Stimulated activated CD8-positive, alpha-beta memory T cell treated with anti-CD3 and anti-CD28 coated beads, Interleukin-7, amount 100 ng/mL, for 1 hour (primary cell): ENCODE measurements at places on chromosomes 6 and 20.

DNA sequence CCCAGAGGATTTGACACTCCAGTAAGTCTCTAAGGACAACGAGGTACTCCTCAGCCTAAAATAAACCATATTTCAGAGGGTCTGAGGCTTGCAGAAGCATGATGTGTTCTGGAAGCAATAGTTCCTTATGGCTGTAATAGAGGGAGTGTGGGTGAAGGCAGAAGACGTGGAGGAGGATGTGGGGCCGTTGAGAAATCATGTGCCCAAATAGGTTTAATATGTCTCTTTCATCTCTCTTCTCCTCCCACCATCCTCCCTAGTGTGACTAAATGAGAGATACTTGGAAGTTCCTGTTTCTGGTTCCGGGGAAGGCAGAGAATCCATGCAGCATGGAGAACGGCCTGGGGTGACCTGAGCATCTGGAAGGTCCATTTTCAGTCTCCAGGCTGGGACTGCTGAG lies 174.0 kb upstream of the RSPO3 start:
- no peak for DNase-seq

- peak; percentile 38 for DNase-seq
Measured at GRCh38 chr6:144013486-144013909, 5.4 kb upstream of the PLAGL1 start.

- DNase-seq: no peak
Measured at GRCh38 chr6:97292671-97293070, 9.7 kb upstream of the MMS22L start.

DNA sequence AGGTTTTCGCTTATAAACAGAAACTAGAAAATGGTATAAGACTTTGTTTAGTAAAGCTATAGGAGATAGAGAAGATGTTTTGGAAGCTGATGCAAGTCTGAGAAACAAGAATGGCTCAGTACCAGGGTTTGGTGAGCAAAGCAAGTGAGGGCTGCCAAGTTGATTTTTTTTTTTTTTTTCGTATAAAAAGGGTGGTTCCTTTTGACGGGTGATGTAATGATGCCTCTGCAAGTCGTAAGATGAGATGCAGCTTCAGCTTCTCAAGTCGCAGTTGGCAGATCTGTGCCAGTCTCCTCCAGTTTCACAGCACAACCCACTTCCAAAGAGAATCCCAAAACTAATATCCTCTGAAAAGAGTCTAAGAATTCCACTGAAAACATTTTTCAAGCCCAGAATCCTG lies 252.8 kb upstream of the CDH4 start:
- no peak for DNase-seq

GRCh38 chr6:50380406-50381098 lies 330.8 kb upstream of the DEFB112 start:
- no peak for DNase-seq

DNA sequence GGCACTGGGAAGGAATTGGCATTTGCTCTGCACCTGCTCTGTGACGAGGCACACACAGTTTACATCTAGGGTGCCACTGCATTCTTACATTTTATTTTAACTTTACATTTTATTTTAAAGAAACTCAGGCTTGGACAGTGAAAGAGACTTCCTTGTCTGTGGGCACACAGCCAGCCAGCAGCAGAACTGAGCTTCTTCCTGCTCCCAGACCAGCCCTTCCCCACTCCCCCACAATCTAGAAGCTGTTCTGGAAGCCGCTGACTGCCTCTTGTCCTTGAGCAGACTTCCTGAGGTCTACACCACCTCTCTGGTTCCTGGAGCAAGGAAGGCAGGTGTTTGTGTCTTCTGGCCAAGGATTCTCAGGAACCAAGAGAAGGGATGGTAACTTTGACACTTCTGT lies 27.9 kb upstream of the CD93 start:
- no peak for DNase-seq

DNA sequence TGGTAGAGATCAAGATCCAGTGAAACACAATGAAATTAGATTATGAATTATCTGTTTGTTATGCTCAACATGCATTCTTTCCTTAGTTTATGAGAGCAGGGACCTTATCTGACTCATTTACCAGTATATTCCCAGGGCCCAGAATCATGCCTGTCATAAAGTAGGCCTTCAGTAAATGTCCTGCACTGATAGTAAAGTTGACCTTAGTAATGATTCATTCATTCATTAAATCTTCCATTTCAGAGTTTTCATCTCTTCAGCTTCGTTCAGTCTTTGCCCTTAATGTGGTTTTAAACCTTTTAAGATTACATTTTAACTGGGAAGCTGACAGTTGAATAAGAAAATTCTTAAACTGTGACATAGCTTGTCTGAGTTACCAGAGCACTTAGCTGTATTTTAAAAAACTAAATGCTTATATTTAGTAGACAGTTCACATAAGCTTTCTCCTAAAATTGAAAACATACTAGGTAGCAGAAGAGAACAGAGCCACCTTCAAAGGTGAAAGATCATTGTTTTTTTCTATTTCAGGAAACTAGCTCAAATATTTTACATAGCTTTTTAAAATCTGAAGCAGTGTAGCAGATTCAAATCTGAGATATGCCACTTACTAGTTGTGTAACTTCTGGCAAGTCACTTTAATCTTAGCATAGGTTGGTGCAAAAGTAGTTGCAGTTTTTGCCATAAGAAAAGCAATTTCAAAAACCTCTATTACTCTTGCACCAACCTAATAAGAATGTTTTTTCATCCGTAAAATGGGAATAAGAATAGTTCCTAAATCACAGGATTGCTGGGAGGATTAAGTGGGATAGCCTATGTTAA lies 41.4 kb downstream of the MCM8 start:
- DNase-seq: no peak

GRCh38 chr6:31660381-31661261 lies at the start of gene C6orf47:
Gene C6orf47, minus strand, starts transcription at chr6:31660778. Its CDS starts 831 bp downstream, at chr6:31659947.
- DNase-seq: peak; percentile 57

GRCh38 chr6:166341977-166342348 lies 382 bp downstream of the SFT2D1 start:
- no peak for DNase-seq

DNA sequence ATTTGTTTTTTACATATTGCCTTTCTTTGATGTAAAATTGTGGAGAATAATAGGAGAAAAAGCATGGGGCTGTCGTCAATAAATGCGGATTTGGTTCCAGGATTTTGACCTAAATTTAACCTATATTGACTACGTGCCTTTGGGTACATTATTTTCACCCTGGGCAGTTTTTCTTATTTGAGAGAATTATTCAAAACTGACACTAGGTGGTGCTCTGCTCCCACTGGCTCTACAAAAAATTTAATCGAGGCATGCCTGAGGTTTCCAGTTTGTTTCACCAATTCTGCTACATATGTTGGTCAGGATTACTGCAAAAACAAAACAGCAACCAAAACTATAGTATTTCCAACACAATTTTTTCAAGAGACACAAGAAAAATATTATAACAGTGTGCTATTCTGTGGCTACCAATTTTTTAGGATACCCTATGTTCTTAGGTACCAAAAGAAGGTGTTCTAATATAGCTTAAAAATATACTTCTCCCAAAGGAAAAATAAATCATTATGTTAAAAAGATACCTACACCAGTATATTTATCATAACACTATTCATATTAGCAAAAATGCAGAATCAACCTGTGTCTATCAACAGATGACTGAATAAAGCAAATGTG lies 48.6 kb upstream of the FABP7 start:
- no peak for DNase-seq

- DNase-seq: no peak
Measured at GRCh38 chr6:3117912-3118352, 579 bp upstream of the BPHL start.

DNA sequence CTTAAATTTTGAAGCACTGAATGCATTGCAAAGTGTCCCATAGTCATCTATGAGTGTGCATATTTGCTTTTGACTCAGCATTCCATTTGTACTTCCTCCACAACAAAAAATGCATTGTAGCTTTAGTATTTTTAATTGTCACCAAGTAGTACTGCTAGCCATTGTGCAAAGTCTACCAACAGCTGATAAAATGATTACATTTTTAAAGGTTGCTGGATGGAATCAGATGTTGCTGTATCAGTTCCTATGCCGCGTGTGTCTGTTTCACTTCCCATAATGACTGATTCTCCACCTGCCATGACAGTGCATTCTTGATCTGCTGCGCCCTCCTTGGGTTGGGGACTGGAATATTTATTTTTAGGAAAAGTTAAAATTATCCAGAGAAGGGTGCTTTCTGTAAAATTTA lies 41.2 kb downstream of the SLX4IP start:
- DNase-seq: no peak

GRCh38 chr6:42147138-42147562 lies 4.7 kb upstream of the C6orf132 start:
- no peak for DNase-seq

DNA sequence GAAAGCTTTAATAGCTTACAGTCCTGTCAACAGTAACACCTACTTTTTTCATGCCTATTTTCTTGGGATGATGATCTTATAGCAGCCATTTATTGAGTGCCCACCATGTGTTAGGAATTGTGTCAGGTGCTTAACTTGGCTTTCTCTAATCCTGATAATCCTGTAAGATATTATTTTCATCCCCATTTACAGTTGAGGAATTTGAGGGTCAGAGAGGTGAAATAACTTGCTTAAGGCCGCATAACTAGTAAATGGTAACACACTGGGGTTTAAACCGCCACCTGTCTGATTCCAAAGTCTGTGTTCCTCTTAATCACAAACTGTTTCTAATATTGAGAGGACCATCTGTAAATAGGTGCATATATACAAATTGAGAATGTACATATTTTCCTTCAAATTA lies 55.5 kb downstream of the NCOA3 start:
- no peak for DNase-seq

GRCh38 chr20:36281785-36282380 lies 24.3 kb upstream of the DLGAP4 start:
- no peak for DNase-seq

GRCh38 chr20:35286077-35286898 lies 1.7 kb upstream of the EIF6 start:
- DNase-seq: no peak

GRCh38 chr6:42338744-42339222 lies 112.9 kb downstream of the TRERF1 start:
- no peak for DNase-seq

- DNase-seq: no peak
Measured at GRCh38 chr6:164534070-164534766, 775.2 kb downstream of the C6orf118 start.

GRCh38 chr6:3895312-3895653 lies 46.1 kb downstream of the FAM50B start:
- no peak for DNase-seq

DNA sequence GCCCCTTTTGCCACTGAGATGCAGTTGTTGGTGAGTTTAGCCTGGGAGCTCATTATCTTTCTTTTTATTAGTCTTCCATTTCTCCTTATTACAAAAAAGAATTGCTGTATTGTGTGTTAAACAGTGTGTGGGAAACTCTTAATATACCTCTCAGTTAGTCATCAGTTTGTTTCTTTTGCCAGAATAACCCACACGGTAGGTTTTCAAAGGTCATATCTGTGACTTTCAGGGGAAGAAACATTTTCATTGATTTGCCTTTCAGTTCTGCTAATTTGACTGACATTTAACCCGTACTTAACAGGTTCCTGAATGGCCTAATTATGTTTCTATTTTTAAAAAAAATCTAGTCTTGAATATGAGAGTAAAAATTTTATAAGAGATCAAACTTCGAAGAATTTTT lies 145.3 kb downstream of the KHDC1L start:
- DNase-seq: no peak

DNA sequence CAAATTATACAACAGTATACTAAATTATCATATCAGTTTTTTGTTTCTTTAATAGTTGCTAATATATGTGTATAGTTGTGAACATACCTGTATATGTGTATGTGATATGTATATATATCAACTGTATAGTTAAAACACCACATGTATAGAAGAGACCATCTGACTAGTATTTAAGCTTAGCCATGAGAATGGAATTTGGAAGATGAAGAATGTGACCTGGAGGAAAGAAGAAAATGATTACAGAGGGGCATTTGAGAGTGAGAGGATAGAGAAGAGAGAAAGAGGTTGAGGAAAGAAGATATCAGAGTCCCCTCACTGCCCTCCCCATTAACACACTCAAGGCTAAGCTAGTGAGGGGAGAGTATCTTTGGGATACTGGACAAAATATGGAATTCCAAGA lies 335.9 kb downstream of the BCKDHB start:
- no peak for DNase-seq

DNA sequence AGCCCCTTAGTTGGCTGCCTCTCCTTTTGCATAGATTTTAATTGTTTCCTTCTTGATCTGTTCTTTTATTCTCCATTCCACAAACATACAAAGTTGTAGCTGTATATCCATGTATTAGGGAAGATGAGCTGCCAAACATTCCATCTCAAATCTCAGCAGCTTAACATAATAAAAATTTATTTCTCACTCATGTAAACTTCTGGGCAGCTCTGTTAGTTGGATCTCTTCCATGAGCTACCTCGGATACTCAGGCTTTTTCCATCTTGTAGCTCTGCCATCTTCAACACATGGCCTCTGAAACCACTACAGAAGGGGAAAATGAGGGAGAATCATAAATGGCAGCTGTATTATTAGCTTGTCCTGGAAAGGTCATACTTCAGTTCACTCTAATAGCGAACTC lies 149.4 kb upstream of the BMP2 start:
- DNase-seq: no peak

DNA sequence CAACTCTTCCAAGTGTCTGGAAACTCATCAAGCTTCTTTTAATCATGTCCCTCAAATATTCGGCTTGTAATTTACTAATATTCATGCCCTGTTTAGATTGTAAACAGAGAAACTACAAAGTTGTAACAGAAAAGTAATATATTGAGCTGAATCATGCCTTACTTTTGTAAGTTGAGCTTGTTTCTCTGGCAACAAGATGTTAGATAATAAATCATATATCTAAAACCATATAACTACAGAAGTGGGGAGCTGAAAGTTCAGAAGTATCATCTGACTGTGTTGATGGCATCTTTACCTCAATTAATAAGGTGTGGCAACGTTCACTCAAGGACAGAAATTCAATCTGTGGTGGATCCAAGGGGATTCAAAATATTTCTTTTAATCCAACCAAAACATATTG lies 263.9 kb downstream of the PLCB1 start:
- DNase-seq: no peak

GRCh38 chr6:104936766-104937535 lies 20.0 kb upstream of the LIN28B start:
- no peak for DNase-seq

GRCh38 chr20:7667194-7667593 lies 273.1 kb downstream of the HAO1 start:
- DNase-seq: no peak

DNA sequence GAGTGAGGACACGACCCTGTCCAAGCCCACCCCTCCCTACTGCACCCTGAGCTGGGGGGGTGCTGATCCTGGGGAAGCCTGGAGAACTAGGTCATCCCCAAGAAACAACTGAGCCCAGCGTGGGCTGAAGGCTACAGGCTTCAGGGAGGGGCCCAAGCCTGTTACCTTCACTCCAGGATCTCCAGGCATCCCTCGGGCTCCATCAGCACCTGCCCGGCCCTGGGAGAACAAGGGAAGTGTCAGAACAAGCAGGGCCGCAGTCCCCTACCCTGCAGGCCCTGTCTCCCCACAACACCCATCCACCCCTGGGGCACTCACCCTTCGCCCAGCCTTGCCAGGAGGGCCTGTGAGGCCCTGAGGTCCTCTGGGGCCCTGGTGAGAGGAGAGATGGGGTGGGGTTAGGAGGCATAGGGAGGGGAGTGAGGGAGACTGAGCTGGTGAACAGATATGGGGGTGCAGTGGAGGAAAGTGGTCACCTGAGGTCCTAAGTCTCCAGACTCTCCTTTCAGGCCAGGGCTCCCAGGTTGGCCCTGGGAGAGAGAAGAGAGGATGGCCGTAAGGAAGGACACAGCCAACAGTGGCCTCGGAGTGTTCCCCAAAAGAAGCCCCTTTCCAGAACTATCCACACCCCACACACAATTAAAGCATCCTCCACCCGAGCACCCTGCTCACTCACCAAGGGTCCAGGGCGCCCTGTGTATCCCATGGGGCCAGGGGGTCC lies 13.4 kb downstream of the COL11A2 start:
- DNase-seq: no peak
